ENCODE measurements at places on chromosomes 1 and 21. TPM values are rescaled to one million over a fixed set of nuclear protein-coding genes. Genes with fewer than 3 reads are reported as not detected.

ATP5PF gene
- total RNA-seq: 12.6 TPM

S100A13 gene
- total RNA-seq: 173 TPM

SEC16B gene
- total RNA-seq: 2.9 TPM

PDC gene
- 0.53 TPM for total RNA-seq

VTCN1 gene
- total RNA-seq: not detected

TENT5C gene
- total RNA-seq: 2.2 TPM

NID1 gene
- total RNA-seq: 52.3 TPM

IQCC gene
- total RNA-seq: 1.3 TPM

TIAM1 gene
- 0.75 TPM for total RNA-seq

ACKR1 gene
- not detected for total RNA-seq

OR10X1 gene
- not detected for total RNA-seq
